Fibroblast of the aortic adventitia (primary cell): ENCODE measurements at places on chromosomes 2 and 18. TPM values are rescaled to one million over a fixed set of nuclear protein-coding genes. Genes with fewer than 3 reads are reported as not detected.

DNA sequence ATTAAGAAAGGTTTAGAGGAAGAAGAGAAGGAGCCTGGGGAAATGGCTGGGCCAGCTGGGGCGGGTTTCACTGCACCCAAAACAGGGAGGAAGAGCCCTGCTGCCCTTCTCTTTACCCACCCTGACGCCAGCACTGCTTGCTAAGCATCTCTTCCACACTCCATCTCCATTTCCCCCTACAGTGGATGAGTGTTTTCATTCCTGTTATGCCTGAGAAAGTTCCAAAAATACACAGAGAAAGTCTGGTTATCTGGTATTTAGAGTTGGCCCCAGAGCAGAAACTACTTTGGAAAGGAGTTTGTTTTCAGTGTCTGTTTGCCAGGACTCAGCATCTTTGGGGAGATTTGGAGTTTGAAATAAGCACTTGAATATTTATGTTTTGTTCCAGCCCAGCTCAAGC, 451.0 kb downstream of the SLC4A3 start:
- DNase-seq: peak; percentile 95

DNA sequence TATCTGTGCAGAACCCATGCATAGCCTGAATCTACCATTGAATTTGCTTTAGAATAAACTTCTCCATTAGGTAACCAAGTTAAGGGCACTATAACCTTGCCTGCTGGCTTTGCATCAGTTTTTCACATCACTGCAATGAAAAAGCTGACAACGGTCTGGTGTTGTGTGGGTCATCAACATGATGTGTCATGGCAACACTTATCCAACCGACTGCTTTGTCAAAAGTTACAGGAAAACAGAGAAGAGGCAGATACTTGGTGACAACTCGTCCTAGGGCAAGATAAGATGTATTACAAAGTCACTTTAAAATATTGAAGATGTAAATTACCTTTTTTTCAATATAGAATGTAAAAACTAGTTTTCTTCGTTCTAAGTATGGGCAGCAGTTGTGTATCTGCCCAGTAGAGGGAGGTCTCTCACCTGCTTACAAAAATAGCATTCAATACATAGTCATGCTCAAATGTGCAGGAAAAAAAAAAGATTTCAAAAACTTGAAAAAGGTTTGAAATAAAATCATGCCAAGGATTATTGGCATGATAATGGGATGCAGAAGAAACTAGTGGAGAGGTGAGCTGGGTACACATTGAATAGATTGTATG, 96.3 kb downstream of the EVA1A start:
- DNase-seq: peak; percentile 69

GRCh38 chr2:121884511-121884921, 129.1 kb downstream of the TSN start:
- no peak for DNase-seq

RFTN2 gene
- total RNA-seq: 6.4 and 16.4 TPM in 2 replicates
